ENCODE measurements at places on chromosomes 12 and 14.

GRCh38 chr14:61213191-61213621, 67.9 kb downstream of the TMEM30B start:
- DNase-seq, result no peak

GRCh38 chr12:29402437-29402836, 21.5 kb upstream of the ERGIC2 start:
- DNase-seq, result no peak

- no peak for DNase-seq
These were observed 19.9 kb downstream of the PTGER2 start for GRCh38 chr14:52333823-52334657.

DNA sequence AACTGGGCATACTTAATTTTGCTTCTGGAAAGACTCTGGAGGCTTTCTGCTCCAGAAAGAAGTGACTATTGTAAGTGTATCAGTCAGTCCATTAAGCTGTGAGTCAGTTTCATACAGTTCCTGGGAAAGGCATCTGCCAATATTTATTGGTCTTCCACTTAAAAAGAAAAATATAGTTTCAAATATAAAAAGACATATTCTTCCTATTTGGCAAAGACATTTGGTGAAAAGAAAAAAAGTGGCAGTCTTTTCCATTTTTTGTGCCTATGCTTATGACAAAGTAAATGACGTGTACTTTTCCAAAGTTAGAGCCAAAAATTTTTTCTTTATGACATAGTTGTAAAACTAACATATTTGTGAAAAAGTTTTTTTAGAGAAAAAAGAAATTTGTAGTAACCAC, 12.3 kb downstream of the TMEM30B start:
- no peak for DNase-seq

DNA sequence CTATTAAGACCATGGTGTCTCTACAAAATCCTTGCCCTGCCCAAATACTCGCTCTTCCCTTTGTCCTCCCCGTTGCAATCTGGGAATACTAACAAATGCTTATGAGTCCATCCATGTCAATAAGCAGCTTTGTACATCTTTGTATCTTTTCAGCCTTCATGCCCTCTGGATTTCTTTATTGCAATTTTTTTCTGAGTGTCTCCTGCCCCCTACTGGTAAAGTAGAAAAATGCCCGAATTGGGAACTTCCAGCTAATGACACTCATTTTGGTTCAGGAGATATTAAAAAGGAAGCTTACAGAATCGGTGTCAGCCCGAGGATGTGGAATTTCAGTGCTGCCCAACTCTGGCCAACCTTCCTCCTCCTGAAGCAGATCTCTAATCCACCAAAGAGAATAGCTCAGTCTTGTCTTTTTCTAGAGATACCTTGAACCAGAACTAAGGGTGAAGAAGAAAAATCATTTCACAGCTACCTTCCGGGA, 46.0 kb downstream of the SH2B3 start:
- DNase-seq, result no peak

DNA sequence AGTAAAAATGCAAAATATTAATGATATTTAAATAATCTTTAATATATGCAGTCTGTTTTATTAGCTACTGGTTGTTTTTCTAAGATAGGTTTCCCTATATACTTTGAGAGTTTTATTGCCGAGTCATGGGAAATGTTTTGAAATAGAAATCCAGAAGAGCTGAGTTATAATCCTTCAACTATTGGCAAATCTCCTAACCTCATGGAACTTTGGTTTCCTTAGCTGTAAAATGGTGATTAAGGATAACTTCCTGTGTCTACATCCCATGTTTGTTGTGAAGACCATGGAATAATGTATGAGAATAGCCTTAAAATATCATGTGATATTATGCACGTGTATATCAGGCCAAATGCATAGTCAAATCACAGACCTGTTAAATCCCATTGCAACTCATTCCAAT, 51.0 kb downstream of the UNC79 start:
- DNase-seq, result no peak

DNA sequence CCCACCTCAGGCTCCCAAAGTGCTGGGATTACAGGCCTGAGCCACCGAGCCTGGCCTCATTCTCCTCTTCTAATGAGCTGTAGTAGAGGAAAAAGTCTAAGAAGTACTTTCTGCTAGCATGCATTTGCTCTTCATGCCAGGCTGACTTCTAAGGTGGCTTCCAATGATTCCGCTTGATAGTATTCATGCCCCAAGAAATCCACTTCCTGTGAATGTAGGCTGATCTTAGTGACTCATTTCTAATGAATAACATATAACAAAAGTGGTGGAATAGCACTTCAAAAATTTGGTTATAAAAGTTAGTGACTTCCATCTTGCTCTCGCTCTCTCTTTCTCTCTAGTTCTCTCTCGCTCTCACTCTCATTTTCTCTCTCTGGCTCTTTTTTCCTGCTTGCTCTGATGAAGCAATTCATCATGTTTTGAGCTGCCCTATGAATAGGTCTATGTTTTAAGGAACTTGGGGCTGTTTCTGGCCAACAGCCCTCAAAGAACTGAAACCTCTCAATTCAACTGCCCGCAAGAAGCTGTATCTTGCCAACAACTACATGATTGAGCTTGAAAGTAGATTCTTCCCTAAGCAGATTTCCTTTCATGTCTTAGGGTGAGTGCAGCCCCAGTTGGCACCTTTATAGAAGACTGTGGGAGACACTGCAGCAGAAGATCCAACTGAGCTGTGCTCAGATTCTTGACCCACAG, 282.9 kb downstream of the RMST start:
- DNase-seq, result no peak

- no peak for DNase-seq
These were observed 1.2 kb downstream of the KLHDC2 start for GRCh38 chr14:49769171-49769570.

Data from activated T-cell treated with anti-CD3 and anti-CD28 coated beads, Interleukin-2, amount 50 U/mL, for 72 hours (primary cell).